ENCODE measurements at places on chromosomes 6 and 20. TPM values are rescaled to one million over a fixed set of nuclear protein-coding genes. Genes with fewer than 3 reads are reported as not detected.

- H3K27me3 ChIP-seq = peaks cover 13% of the 10 kb centered on the region
- no peaks in the 10 kb centered on the region for H3K4me1 ChIP-seq
- no peaks in the 10 kb centered on the region for H3K36me3 ChIP-seq
- no peak for DNase-seq
- H3K27ac ChIP-seq = no peak overlapping the region
Measured at GRCh38 chr20:44361021-44361420, 5.5 kb downstream of the HNF4A start.

- H3K4me1 ChIP-seq = peaks cover 6% of the 10 kb centered on the region
- no peak overlapping the region for H3K27ac ChIP-seq
- DNase-seq = no peak
- no peaks in the 10 kb centered on the region for H3K27me3 ChIP-seq
- H3K4me3 ChIP-seq = no peak overlapping the region
Measured at GRCh38 chr20:57375652-57376230, 15.5 kb upstream of the RBM38 start.

DNA sequence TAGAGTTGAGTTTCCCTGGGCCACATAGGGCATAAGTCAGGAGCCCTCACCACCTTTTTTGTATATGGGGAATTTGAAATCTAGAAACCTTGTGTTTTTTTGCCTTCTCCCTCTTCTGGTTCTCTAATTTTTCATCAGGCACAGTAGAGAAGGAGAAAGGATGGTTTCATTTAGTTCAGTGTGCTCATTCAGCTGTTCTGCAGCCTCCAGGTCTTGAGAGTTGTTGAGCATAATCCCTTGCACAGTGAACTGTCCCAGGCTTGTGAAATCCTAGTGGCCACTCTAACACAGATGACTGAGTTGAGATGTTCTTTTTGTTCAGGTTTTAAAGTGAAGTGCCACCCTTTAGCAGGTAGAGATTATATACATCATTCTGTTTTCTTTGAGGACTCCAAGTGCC is 183.5 kb downstream of the CDKAL1 start:
- peaks cover 25% of the 10 kb centered on the region for H3K4me1 ChIP-seq
- H3K36me3 ChIP-seq = peaks cover 3% of the 10 kb centered on the region
- DNase-seq = no peak
- no peak overlapping the region for H3K4me3 ChIP-seq
- no peaks in the 10 kb centered on the region for H3K27me3 ChIP-seq

GRCh38 chr20:63314566-63315239 is 21.7 kb downstream of the COL20A1 start:
- H3K4me1 ChIP-seq = no peaks in the 10 kb centered on the region
- H3K27me3 ChIP-seq = no peaks in the 10 kb centered on the region
- no peak for DNase-seq
- no peak overlapping the region for H3K4me3 ChIP-seq
- H3K36me3 ChIP-seq = no peaks in the 10 kb centered on the region

DNA sequence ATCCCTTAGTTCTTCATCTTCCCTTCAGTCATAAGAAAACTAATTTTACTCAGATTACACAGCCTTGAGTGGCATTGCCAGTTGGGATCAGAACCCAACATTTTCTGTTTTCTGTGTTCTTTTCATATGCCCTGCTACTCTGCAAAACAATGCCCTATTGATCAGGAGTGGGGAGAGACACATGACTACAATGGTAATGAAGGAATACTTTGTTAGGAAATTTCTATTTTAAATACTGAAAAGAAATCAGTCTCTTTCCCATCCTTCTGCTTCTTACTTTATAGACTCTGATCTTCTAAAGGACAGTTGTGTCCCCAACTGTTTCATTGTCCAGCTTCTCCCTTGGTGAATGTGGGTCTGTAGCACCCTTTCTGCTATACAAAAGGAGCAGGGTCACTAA is 5.5 kb upstream of the PKIB start:
- DNase-seq = no peak
- peaks cover 13% of the 10 kb centered on the region for H3K27me3 ChIP-seq
- H3K4me1 ChIP-seq = peaks cover 6% of the 10 kb centered on the region
- H3K36me3 ChIP-seq = no peaks in the 10 kb centered on the region
- no peak overlapping the region for H3K27ac ChIP-seq
- H3K4me3 ChIP-seq = no peak overlapping the region

Gene BANF2
- not detected for total RNA-seq

Gene MATN4
- total RNA-seq = 2.1 TPM

Data from activated T-helper 1 cell treated with anti-CD3 and anti-CD28 coated beads, Interleukin-12 subunit alpha, Interleukin-12 subunit beta, Interleukin-2, Interleukin-4 antibody, amounts not matched to agents 30 ng/mL and 10 ng/mL and 1 ng/mL, durations not matched to agents 14 hours and 24 hours and 36 hours (primary cell).